Endothelial cell (in vitro differentiated cells): ENCODE measurements at places on chromosomes 11 and 22. TPM values are rescaled to one million over a fixed set of nuclear protein-coding genes. Genes with fewer than 3 reads are reported as not detected.

CNTN5 gene
- 0.15 TPM for total RNA-seq

HEPHL1 gene
- total RNA-seq: not detected

SMC1B gene
- not detected for total RNA-seq

- H3K27me3 ChIP-seq: peaks cover 1% of the 10 kb centered on the region
- H3K4me3 ChIP-seq: no peak overlapping the region
- H3K27ac ChIP-seq: no peak overlapping the region
Observed at GRCh38 chr11:131094827-131095226, 178.5 kb upstream of the SNX19 start.

DNA sequence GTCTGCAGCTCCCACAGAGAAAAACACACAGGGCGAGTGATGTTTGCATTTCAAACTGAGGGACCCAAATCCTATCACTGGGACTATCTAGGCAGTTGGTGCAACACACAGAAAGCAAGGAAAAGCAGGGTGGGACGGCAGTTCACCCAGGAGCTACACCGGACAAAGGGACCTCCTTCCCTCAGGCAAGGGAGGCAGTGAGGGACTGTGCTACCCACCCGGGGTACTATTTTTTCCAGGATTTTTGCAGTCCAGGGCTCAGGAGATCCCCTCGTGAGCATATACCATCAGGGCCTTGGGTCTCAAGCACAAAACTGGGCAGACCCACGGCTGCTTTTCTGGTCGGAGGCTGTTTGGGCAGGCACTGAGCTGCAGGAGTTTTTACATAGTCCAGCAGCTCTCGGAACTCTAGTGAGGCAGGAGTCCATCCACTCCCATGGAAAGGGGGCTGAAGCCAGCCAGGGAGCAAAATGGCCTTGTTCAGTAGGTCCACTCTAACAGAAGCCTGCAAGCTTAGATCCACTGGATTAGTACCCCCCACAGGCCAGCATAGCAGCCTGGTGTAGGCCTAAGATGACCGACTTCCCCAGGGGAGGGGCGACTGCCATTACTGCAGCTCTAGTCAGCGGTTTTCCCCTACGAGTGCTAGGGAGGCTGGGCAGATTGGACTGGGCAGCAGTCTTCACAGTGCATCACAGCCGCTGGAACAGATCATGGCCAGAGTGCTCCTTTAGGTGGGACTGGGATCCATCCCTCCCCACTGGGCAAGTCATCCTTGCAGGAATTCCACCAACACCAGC, 28.2 kb downstream of the CARD18 start:
- H3K4me1 ChIP-seq: peaks cover 26% of the 10 kb centered on the region
- peaks cover 9% of the 10 kb centered on the region for H3K36me3 ChIP-seq
- H3K27ac ChIP-seq: peak overlapping the region; percentile 94
- H3K4me3 ChIP-seq: peak overlapping the region; percentile 7
- DNase-seq: no peak
